ENCODE measurements at places on chromosomes 3 and 15. TPM values are rescaled to one million over a fixed set of nuclear protein-coding genes. Genes with fewer than 3 reads are reported as not detected.

SLC28A2 gene
- not detected for total RNA-seq

HIGD2B gene
- total RNA-seq = not detected

RPSA gene
- 1,521 TPM for total RNA-seq

ITIH1 gene
- total RNA-seq = not detected

SEMA3G gene
- 61.1 TPM for total RNA-seq

UBAP1L gene
- total RNA-seq = 0.65 TPM

THSD4 gene
- 23.1 TPM for total RNA-seq

PCOLCE2 gene
- 2.6 TPM for total RNA-seq

NR1I2 gene
- 0.15 TPM for total RNA-seq

IL16 gene
- under 0.01 TPM for total RNA-seq

PTPN9 gene
- 15.7 TPM for total RNA-seq

OSTN gene
- under 0.01 TPM for total RNA-seq

RAD51 gene
- 5.8 TPM for total RNA-seq

EFCAB12 gene
- not detected for total RNA-seq

ERICH6 gene
- total RNA-seq = not detected

MSL2 gene
- total RNA-seq = 12.9 TPM

SSR3 gene
- 398 TPM for total RNA-seq

DAZL gene
- not detected for total RNA-seq

SOX14 gene
- not detected for total RNA-seq

PROS1 gene
- total RNA-seq = 8.1 TPM

ARPIN gene
- total RNA-seq = 11.7 TPM

KLHL40 gene
- not detected for total RNA-seq

HTR3C gene
- total RNA-seq = not detected

MB21D2 gene
- 10.3 TPM for total RNA-seq

TJP1 gene
- 76.0 TPM for total RNA-seq

ARNT2 gene
- 0.15 TPM for total RNA-seq

SYNPR gene
- not detected for total RNA-seq

CCR8 gene
- total RNA-seq = not detected

ARHGAP11A gene
- total RNA-seq = 23.1 TPM

WNT7A gene
- not detected for total RNA-seq

KCNAB1 gene
- 2.0 TPM for total RNA-seq

TM6SF1 gene
- 40.7 TPM for total RNA-seq

FOXP1 gene
- 45.1 TPM for total RNA-seq

STRIT1 gene
- not detected for total RNA-seq

ATP13A4 gene
- not detected for total RNA-seq

GOLGA6L7 gene
- not detected for total RNA-seq

ADAMTSL3 gene
- total RNA-seq = not detected

FANCD2OS gene
- total RNA-seq = not detected

LINGO1 gene
- not detected for total RNA-seq

GXYLT2 gene
- total RNA-seq = 0.65 TPM

BLM gene
- 7.3 TPM for total RNA-seq

FBXL22 gene
- not detected for total RNA-seq

CRABP1 gene
- not detected for total RNA-seq

PRSS50 gene
- total RNA-seq = not detected

GOLGA6B gene
- not detected for total RNA-seq

GPR62 gene
- under 0.01 TPM for total RNA-seq

DUOX2 gene
- total RNA-seq = not detected

MAGEL2 gene
- 0.32 TPM for total RNA-seq

SLC9A9 gene
- total RNA-seq = 1.3 TPM

PLIN1 gene
- total RNA-seq = 0.15 TPM

All from epithelial cell of umbilical artery (primary cell).